ENCODE measurements at places on chromosomes 2 and 18.

- no peak for DNase-seq
These were observed 60.8 kb downstream of the NCKAP1 start for GRCh38 chr2:182977463-182977862.

DNA sequence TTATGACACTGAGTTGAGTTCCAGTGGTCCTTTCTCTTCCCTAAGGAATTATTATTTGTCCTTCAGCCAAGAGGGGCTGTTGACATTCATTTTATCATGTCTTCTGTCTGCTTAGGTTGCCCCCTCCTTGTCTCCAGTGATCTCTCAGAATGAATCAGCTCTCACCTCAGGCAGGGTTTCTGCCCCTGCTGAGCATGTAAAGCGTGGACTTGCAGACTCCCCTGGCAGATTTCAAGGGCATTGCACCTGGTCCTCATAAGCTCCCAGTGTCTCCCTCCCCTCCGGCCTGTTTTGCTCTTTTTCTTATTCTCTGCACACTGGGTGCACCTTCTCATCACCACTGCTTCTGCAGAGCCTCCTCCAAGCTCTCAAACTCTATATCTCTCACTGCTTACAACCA, 188.4 kb downstream of the KCNS3 start:
- no peak for DNase-seq

GRCh38 chr2:84904151-84904550, 1.3 kb upstream of the TMSB10 start:
- DNase-seq = no peak

DNA sequence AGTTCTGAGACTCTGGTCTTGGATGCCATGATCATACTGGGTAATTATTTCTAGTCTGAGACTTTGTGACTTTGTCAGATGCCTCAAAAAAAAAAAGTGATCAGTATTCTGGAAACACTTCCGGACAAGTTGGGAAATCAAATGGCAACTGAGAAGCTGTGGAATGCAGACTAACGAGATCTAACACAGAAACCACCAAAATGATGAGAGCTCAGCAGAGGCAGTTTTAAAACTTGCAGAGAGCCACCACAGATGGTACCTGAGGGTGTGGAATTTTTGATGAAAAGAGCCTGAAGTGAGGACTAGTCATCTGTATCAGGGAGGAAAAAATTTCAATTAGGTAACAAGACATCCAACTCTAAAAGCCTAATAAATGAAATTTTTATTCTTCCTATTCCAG, 5.5 kb upstream of the GPR75 start:
- DNase-seq = no peak

- DNase-seq = no peak
These were observed 159.2 kb downstream of the FAM210A start for GRCh38 chr18:13566941-13567746.

- DNase-seq = no peak
These were observed 451.1 kb upstream of the TRIB2 start for GRCh38 chr2:12265646-12266045.

DNA sequence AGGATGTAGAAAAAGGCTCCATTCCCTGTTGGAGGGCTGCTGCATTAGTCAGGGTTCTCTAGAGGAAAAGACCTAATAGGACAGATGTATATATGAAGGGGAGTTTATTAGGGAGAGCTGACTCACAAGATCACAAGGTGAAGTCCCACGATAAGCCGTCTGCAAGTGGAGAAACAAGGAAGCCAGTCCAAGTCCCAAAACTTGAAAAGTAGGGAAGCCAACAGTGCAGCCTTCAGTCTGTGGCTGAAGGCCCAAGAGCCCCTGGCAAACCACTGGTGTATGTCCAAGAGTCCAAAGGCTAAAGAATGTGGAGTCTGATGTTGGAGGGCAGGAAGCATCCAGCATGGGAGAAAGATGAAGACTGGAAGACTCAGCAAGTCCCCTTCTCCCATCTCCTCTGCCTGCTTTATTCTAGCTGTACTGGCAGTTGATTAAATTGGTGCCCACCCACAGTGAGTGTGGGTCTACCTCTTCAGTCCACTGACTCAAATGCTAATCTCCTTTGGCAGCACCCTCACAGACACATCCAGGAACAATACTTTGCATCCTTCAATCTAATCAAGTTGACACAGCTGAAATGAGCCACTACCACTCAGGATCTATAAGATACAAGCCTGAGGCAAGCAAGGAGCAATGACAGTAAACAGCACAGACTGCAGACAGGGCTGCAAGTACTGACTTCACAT, 30.0 kb upstream of the ATG16L1 start:
- no peak for DNase-seq

DNA sequence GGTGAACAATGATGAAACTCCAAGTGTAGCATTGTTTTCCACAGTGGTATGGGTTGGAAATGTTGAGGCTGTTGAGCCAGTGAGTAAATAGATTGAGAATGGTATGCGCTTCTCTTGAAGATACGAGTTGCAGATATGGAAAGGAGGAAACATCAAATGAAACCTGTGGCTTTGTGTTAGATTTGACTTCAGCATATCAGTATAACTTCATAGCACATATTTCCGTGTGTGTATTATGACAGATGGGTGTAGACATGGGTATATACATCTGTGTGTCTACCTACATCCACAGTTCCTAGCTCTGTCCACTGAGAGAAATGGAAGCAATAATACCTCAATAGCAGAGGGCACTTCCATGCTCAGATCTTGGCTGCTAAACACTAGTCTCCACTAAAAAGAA, 8.0 kb downstream of the SNED1 start:
- DNase-seq = no peak

DNA sequence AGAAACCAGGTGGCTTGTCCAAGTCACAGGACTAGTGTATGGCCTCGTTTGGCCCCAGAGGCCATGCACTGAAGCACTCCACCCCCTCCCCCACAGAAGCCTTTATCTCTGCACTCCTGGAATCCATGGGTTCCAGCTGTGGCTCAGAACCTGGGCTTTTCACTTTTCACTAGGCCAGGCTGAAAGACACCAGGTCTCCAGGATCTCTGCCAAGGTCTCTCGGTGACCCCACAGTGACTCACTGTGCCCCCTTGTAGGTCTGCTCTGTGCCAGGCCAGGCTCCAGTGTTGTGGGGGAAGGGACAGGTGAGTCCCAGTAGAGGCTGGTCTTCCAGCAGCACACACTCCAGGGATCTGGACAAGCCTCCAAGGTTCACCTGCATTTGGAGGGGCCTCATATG, 31.0 kb upstream of the GLI2 start:
- DNase-seq = no peak

DNA sequence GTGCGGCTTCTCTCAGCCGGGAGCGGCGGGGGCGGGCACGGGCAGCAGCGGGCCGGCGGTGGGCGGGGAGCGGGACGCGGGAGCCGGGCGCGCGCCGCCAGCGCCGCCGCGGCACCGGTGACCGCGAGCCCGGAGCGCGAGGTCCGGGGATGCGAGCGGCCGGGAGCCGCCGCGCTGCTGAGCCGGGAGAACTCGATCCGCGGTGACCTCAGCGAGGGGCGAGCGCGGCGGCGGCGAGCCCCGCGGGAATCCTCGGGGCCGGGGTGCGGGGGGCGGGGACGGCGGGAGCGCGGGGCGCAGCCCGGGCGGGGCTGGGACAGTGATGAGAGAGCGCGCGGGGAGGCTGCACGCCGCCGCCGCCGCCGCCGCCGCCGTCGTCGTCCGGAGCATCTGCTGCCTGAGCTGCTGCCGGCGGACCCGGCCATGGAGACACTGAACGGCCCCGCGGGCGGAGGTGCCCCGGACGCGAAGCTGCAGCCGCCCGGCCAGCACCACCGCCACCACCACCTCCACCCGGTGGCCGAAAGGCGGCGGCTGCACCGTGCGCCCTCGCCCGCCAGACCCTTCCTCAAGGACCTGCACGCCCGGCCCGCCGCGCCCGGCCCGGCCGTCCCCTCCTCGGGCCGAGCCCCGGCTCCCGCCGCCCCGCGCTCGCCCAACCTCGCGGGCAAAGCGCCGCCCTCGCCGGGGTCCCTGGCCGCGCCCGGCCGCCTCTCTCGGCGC, at the start of gene MTCL1:
Gene MTCL1, plus strand, starts transcription at position 319 of the 723 bp plus-strand sequence. Its CDS starts 105 bp downstream, at position 424.
- no peak for DNase-seq

- no peak for DNase-seq
These were observed 112.9 kb downstream of the CLIP4 start for GRCh38 chr2:29227935-29228675.

DNA sequence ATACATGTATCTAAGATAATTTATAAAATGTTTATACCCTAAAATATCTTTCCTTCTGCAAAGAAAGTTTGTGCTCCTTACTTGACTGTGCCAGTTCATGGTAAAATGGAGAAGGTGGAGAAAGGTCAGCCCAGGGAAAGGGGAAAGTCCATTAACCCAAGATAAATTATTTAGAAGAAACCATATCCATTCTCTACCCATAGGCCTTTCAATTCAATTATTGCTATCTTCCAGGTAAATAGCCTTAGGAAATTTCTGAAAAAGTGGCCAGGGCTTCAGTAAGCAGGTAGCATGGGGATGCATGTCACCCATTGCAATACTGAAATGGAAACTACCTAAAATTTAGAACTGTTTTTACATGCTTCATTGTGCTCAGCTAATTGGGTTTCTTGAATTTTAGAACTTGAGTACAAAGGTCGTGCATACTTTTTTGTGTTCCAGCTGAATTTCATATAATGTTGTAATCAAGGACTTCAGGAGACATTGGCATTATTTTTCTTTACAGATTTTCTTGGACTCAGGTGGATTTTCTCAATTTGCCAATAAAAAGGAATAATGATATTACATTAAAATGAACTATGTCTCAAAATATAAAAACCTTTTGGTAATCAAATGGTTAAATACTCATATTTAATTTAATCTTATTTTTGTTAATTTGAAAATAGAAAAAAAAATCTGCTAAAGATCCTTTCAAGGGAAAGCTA, 124.9 kb downstream of the CSRNP3 start:
- no peak for DNase-seq

DNA sequence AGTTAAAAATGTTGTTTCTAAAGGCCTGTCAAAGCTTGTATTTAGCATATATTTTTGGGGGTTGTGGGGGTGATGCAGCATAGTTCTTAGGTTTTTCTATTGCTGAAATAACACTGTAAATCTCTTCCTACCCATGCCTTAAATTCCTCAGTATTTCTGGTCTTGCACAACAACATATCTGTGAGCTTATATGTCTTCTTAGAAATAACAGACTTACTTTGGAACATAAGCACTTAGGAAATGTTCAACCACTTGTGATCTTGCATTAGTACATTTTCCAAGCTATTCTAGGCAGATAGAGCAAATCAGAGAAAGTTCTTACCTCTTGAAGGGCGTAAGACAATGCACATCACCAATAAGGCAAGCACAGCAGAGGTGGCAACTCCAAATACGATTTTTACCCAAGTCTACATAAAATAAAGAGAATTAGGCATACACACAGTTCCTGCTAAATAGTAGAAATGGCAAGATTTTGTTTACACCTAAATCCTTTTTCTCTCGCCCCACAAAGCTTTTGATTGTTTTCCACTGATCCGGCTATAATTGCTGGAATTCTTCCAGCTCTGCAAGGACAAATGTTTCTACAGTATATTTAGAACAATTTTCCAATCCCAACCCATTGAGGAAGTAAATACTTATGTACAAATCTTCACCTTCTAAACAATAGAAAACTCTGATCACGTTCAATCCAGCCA, 512 bp downstream of the FAP start:
- DNase-seq = no peak

DNA sequence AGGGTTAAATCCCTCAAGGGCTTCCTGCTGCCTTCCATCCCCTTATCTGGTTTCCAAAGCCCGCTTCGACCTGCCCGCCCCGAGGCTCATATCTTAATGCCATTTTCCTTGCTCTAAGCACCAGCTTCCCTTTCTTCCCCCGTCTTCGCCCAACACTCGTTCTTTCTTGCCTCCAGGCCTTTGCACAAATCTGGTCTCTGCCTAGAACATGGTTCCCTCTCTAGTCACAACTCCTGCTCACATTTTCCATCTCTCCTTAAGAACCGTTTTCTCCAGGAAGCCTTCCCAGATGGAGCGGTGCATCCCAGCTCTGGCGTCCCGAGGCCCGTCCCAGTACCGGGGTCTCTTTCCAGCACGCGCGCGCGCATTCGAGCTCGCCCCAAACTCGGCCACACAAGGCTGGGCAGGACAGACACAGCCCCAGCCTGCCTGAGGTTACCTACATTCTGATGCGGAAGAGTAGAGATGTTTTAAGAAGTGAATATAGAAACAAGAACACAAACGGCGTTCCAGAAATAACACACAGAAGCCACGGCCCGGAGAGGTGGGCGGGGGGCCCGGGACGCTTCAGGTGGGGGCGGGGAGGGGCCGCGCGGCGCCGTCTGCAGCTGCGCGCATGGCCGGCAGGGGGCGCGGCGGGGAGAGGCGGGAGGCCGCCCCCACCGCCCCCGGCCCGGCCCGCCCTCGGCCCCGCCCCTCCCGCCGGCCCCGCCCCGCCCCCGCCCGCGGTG, at the start of gene DGKD:
Gene DGKD, plus strand, starts transcription at position 726 of the 731 bp plus-strand sequence. CDS start 25 bp downstream, outside the sequence.
- peak; percentile 66 for DNase-seq

DNA sequence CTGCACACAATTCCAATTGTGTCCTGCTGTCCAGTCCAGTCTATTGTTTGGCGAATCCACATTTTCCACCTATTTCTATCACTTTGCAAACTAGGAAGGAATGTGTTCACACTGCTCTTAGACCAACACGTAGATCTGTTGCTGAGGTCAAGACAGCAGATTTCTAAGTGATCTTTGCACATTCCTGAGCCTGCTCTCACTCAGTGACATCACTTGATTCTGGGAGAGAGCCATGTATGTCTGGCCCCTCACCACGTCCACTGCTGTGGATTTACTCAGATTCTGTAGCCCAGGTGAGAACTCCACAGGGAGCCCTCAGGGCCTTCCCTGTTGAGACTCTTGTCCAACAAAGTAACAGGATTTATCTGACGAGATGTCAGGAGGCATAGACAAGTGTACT, 317.2 kb downstream of the TSN start:
- no peak for DNase-seq

All from effector memory CD4-positive, alpha-beta T cell (primary cell).